Stimulated activated memory B cell treated with anti-CD40 and anti-IgM and Interleukin-4, amounts not matched to agents 10 μg/mL and 1 μg/mL and 100 μg/mL, for 72 hours (primary cell): ENCODE measurements at places on chromosomes 16 and 17.

GRCh38 chr16:17532338-17532995, 61.7 kb upstream of the XYLT1 start:
- peak; percentile 71 for ATAC-seq

- ATAC-seq, result no peak
Measured at GRCh38 chr17:8005357-8005756, 2.9 kb downstream of the GUCY2D start.

GRCh38 chr17:57044976-57045867, 39.8 kb upstream of the AKAP1 start:
- no peak for ATAC-seq

DNA sequence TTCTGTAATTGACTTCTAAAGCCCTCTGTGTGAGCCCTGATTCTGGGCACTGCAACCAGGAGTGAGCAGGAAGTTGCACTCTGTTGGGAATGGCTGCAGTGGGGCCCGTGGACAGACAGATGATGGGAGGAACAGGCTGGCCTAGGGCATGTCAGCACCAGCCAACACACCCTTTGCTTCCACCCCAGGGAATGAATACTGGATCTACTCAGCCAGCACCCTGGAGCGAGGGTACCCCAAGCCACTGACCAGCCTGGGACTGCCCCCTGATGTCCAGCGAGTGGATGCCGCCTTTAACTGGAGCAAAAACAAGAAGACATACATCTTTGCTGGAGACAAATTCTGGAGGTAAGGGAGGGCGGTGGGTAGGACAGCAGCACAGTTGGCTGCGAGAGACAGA, 10.8 kb upstream of the LPCAT2 start:
- ATAC-seq, result no peak

- no peak for ATAC-seq
Measured at GRCh38 chr17:7632492-7632894, 2.6 kb downstream of the SHBG start.

- no peak for ATAC-seq
Measured at GRCh38 chr16:50079397-50080140, 13.8 kb downstream of the HEATR3 start.

DNA sequence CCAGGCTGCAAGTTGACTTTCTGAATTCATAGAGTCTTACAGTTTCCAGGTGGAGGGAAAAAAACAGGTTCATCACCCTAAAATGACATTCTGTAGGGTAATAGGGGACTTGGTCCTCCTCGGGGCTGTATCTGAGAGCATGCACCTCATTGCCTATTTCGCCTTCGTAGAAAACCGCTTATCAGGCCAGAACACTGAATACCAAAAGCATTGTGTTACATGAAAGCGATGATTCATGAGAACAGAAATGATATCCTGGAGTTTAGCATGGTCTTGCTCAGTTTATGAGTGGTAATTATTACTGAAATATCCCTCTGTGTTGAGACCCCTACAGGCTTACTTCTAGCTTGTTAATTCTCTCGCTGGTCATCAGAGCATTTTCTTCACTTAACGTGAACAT, 61.4 kb upstream of the ARHGAP44 start:
- ATAC-seq, result no peak
